ENCODE measurements at places on chromosomes 5 and 9. TPM values are rescaled to one million over a fixed set of nuclear protein-coding genes. Genes with fewer than 3 reads are reported as not detected.

GRCh38 chr5:43150748-43151147, 30.0 kb downstream of the ZNF131 start:
- DNase-seq: no peak

DNA sequence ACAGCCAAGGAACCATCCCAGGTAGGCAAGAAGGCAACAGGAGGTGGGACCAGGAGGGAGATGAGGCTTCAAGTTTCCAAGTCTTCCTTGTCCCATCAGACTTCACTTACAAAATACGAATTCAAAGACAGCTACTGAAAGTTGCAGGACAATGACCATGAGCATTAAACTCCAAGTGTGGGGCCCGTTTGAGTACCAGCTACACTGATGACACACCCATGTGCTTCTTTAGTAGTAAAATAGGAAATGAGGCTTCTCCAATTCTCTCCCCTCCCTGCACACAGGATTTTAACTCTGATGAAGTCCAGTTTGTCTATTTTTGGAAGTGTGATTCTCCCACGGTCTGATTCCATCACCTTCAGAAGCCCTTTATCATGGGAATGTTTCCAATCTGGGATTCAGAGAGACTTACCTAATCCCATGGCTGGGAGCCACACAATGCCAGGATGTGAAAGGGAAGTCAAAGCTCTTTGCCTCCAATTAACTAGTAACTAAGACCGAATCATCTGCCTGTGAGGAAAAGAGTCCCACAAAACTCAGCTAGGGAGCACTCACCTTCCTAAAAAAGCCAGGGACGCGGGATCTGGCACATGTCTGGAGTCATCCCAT, 222.8 kb upstream of the MSX2 start:
- DNase-seq: no peak

GRCh38 chr5:177964471-177964870, 31.6 kb downstream of the PROP1 start:
- DNase-seq: no peak

DNA sequence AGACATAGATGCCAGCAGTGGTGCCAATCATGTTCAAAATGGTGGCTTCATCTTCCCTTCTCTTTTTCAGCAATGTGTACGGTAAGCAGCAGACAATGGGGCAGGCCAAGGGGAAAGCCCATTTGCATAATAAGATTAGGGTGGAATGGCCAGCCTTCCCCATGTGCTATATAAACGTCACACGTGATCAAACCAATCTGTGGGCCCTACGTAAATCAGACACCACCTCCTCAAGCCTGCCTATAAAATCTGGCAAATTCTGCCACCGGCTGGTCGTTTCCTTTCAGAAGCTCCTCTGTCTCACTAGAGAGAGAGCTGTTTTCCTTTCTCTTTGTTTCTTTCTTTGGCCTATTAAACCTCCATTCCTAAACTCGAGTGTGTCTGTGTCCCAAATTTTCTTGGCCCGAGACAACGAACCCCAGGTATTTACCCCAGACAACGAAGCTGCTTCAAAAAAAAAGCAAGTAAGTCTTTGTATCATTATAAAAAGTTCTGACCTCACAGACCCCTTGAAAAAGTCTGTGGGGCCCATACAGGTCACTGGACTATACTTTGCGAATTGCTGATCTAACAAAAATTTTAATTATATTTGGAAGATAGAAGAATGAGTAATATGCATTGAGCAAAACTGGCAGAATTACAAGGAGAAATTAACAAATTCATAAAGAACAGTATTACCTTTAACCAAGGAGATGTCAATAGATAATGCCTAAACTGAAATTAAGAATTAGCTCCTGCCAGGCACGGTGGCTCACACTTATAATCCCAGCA, 15.2 kb downstream of the ZBTB5 start:
- no peak for DNase-seq

- DNase-seq: no peak
These were observed 25.1 kb downstream of the NFX1 start for GRCh38 chr9:33315371-33315770.

DNA sequence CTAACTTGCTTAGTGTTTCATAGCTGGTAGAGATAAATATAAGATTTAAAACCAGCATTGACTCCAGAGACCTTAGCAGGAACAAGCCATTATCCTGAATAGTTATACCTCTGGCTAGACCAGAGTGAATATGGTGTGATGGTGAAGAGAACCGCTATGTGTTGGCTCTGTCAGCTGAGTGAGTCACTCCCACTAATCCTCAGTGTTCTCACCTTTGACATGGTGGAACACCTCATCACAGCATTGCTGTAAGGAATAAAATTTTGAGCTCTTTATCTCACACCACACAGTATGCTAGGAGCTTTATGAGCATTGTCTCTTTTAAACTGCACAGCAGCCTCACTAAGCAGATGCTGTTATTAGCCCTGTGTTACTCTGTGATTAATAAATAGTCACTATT, 90.7 kb upstream of the DHFR start:
- DNase-seq: no peak

GRCh38 chr5:132526290-132526973, 16.9 kb downstream of the IL5 start:
- DNase-seq: peak; percentile 72

DNA sequence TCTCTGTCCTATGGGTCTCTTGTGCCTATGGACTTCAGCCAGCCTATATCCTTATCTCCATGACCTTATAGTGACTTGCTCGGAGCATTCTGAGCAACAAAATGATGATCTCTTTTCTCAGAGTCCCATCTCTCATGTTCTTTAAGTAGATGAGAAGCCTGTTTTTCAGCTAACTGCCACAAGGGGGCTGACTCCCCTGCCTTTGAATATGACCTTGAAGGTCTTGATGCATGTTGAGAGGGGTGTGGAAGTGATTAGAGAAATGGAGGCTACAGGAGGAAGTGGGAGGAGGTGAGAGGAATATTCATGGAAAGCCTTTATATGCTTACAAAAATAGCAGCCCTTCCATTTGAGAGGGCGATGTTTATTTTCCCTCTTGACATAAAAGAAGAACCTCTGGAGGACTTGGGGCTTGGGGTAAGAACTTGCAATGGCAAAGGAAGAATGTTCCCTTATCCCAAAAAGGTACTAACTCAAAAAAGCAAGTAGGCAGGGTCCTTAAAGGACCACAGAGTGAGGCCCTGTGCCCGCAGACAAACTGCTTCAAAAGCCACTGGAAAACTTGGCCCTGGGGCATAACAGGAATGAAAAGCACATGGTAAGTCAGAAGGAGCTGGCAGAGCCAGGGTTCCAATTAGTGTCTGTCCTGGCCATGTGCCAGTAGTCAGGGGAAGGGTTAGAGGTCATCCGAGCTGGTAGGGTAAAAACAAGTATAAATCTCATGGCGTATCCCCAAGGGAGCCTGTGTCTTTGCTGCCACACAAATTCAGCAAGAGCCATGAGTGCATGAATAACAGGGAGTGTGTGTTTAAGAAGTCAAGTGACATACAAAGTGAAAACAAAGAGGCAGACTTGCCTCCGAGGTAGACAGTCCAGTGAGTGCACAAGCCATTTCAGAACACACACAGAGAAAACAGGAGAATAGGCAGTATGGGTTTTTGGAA, 39.1 kb downstream of the FGD3 start:
- no peak for DNase-seq

Gene PCDHA8
- total RNA-seq: 0.57 TPM

Gene PCDHB8
- total RNA-seq: 0.57 TPM

Gene CDO1
- 12.2 TPM for total RNA-seq

Gene AK1
- total RNA-seq: 31.6 TPM

Gene AKNA
- total RNA-seq: 19.7 TPM

Gene CCL27
- total RNA-seq: 0.28 TPM

All from H9 (cell line).